ENCODE measurements at places on chromosomes 16 and 17.

GRCh38 chr16:88077328-88078108 lies 126.3 kb downstream of the BANP start:
- no peak for DNase-seq

GRCh38 chr16:2162676-2163118 lies 7.1 kb downstream of the TRAF7 start:
- DNase-seq = peak; percentile 71

GRCh38 chr17:22128723-22129122 lies 436.4 kb downstream of the KCNJ18 start:
- no peak for DNase-seq

DNA sequence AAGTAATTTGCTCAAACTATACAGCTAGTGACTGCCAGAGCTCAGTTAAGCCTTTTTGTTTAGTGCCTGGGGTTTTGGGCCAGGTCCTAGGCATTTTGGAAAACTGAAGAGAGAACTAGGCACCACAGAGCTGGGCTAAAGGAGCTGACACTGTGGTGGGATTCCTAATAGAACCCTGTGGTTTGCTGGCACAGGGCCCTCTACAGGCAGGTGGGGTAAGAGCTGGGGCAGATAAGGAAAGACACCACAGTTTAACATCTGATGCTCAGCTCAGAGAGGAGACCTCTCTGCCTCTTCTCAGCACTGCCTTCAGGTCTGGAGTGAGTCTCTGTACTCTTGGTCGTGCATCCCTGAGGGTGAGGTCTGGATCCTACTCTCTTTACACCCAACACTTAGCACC lies 121.2 kb downstream of the SNX11 start:
- DNase-seq = no peak

DNA sequence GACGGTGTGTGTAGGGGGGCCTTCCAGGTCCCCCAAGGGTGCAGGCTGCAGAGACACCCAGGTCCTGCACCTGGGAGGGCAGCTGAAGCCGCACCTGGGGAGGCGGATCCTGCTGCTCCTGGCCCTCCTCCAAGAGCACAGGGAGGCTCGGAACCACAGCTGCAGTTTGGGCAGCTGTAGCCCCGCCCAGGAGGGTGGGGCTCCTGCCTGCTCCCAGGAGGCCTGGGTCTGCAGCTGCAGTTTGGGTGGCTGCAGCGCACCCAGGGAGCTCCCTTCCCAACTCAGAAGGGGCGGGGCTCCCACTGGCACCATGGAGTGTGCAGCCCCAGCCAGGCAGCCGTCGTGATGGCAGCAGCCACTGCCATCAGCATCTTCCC lies 69.4 kb upstream of the NKD1 start:
- DNase-seq = peak; percentile 83
